Activated CD8-positive, alpha-beta memory T cell treated with anti-CD3 and anti-CD28 coated beads for 4 hours (primary cell): ENCODE measurements at places on chromosomes 12 and 14.

- no peak for DNase-seq
These were observed 131.4 kb downstream of the DACT1 start for GRCh38 chr14:58769011-58769643.

DNA sequence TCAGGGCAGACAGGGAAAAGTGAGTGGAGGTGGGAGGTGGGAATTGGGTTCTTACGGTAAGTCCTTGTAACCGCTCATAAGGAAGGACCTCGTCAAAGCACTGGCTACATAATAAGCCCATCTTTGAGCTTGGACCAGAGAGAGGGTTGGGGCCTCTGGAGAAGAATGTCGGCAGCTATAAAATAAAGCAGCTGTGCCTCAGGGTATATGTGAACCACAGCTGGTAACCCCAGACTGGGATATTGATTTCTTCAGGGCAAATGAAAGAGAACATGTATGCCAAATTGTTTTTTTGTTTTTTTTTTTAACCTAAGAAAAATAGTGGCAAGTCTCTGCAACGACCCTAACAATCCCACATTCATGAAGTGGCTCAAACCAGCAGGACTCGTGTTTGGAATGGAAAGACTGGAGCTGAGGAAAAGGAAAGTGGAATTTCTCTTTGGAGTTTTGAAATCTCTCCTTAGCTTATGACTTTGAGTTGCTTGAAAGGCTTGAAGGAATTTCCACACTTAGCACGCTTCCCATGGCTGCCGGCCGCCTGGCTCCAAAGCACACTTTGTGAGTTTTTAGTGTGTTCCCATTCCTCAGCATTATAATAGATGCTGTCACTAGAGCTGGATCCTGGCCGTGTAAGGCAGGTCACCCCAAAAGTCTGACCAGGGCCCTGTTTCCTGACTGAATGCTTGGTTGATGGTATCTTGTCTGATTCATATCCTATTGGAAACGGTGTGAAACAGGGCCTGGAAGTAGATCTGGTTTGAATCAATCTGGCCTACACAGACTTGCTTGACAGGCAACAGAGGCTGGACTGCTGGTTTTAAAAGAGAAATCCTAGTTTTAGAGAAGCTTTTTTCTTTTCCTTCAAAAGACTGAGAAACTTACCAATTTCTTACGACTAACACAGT is 244.7 kb downstream of the MSRB3 start:
- no peak for DNase-seq

DNA sequence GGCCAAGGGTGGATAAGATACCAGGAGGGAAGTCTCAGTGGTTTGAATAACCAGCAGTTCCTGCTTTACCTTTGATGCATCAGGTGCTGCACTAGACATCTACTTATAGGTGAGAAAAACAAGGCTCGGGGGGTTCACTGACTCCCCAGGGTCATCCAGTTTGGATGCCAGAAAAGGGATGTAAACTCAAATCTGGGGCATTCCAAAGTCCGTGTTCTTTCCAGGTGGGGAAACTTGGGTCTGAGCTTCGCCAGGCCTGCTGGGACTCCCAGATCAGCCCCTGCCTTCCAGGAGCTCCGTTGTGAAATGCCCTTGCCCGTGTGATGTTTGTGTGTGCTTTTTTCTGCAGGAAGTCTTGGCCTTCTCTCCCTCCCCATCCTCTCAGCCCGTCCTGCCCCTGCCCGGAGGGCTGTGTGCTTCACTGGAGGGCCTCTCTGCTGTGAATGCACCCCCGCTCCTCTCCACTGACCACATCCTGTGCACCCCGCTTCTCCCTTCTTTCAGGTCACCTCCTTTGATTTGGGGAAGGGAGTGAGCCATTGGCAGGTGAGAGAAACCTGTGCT is 42.1 kb downstream of the TSPAN9 start:
- no peak for DNase-seq

GRCh38 chr14:60760644-60761364 is 26.2 kb downstream of the MNAT1 start:
- DNase-seq = no peak

- no peak for DNase-seq
These were observed 243.7 kb downstream of the BCAT1 start for GRCh38 chr12:24705216-24705615.

DNA sequence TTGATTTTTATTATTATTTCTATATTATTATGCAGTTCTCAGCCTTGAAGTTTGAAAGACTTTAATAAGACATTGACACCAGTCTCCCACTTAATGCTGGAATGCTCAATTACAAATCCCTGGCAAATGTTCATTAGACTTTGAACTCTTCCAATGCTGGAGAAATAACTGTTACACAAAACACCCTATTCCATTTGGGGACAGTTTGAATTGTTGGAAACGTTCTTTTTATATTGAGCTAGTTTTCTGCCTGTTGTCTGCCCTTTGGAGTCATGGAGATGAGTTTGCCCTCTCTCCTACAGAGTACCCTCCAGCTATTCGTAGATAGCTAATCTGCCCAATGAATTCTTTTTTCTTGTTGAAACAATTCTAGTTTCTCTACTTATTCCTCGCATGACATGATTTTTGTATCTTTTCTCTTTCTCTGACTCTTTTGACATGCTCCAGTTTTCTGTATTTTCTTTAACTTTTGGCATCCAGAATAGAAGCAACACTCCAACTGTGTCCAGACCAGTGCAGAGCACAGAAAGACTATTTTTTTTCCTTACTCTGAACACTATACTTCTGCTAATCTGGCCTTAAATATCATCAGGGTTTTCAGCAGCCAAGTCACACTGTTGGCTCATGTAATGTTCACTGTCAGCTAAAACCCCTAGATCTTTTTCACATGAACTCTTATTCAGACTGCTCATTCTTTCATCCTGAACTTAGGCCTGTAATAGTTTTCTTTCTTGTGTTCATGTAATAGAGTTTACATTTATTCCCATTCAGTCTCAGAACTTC is 379.3 kb downstream of the RAD51B start:
- DNase-seq = no peak

GRCh38 chr14:52015411-52016030 is 26.2 kb downstream of the RTRAF start:
- DNase-seq = no peak

GRCh38 chr12:55706568-55707218 is 1.0 kb downstream of the ITGA7 start:
- DNase-seq = no peak
